ENCODE measurements at places on chromosomes 3 and 15. TPM values are rescaled to one million over a fixed set of nuclear protein-coding genes. Genes with fewer than 3 reads are reported as not detected.

Gene SLC6A20
- not detected for total RNA-seq

GRCh38 chr3:102471491-102471890 is 36.7 kb downstream of the ZPLD1 start:
- no peak overlapping the region for H3K27ac ChIP-seq
- no peaks in the 10 kb centered on the region for H3K36me3 ChIP-seq
- H3K4me3 ChIP-seq, result no peak overlapping the region
- H3K4me1 ChIP-seq, result no peaks in the 10 kb centered on the region

Gene AADAC
- not detected for total RNA-seq

DNA sequence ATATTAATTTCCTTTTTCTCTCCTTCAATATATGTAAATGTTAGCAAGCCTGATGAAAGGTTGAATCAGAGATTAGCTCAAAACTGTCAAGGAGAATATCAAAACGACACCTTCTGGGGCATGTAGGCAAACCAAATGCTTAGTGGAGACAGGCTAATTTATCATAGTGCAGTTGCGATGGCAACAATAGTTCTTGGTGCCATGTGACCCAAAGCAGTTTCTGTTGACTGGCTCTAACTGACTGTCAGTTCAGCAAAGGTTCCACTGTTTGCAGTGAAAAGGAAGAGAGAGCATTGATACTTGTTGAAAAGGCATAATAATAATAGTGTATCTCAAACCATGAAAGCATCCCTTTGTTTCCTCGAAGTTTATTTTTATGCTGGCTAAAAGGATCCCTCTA is 513.9 kb downstream of the NLGN1 start:
- no peak overlapping the region for H3K27ac ChIP-seq
- H3K27me3 ChIP-seq, result no peaks in the 10 kb centered on the region
- H3K4me3 ChIP-seq, result no peak overlapping the region
- no peaks in the 10 kb centered on the region for H3K36me3 ChIP-seq

DNA sequence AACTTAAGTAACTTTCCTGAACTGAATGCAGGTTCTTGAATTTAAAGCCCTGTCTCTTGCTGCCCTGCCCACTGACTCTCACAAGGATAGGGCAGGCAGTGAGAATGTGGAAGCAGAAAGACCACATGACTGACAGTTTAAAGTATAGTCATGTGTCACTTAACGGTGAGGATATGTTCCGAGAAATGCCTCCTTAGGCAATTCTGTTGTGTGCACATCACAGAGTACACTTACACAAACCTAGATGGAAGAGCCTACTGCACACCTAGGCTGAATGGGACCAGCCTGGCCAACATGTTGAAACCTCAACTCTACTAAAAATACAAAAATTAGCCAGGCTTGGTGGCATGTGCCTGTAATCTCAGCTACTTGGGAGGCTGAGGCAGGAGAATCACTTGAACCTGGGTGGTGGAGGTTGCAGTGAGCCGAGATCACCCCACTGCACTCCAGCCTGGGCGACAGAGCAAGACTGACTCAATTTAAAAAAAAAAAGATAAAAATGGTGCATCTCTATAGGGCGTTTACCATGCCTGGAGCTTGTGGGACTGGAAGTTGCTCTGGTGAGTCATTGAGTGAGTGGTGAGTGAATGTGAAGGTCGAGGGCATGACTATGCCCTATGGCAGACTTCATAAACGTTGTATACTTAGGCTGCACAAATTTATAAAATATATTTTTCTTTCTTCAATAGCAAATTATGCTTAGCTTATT is 18.9 kb upstream of the COPG1 start:
- DNase-seq, result no peak
- no peak overlapping the region for H3K4me3 ChIP-seq
- no peaks in the 10 kb centered on the region for H3K36me3 ChIP-seq
- H3K27ac ChIP-seq, result no peak overlapping the region

- H3K36me3 ChIP-seq, result no peaks in the 10 kb centered on the region
- no peak for DNase-seq
- H3K4me3 ChIP-seq, result no peak overlapping the region
- H3K27me3 ChIP-seq, result no peaks in the 10 kb centered on the region
Measured at GRCh38 chr3:8870134-8870533, 93.1 kb downstream of the RAD18 start.

GRCh38 chr3:186138272-186138981 is 29.5 kb upstream of the ETV5 start:
- H3K4me3 ChIP-seq, result no peak overlapping the region
- no peaks in the 10 kb centered on the region for H3K27me3 ChIP-seq
